ENCODE measurements at places on chromosomes 4 and X. TPM values are rescaled to one million over a fixed set of nuclear protein-coding genes. Genes with fewer than 3 reads are reported as not detected.

Gene SMS
- 122 TPM for total RNA-seq

Gene XAGE1B
- total RNA-seq = not detected

Gene MAOB
- total RNA-seq = 0.28 TPM

Gene AP1S2
- 38.3 TPM for total RNA-seq

Gene LARP1B
- 19.2 TPM for total RNA-seq

Gene BEX2
- total RNA-seq = 1.3 TPM

Gene CLTRN
- 0.28 TPM for total RNA-seq

Gene SSX4
- not detected for total RNA-seq

Gene ODAPH
- total RNA-seq = not detected

Gene PTCHD1
- not detected for total RNA-seq

Gene ALB
- total RNA-seq = 0.09 TPM

Gene UBA6
- total RNA-seq = 60.7 TPM

Gene SLC16A2
- 7.4 TPM for total RNA-seq

Gene DCAF12L1
- total RNA-seq = not detected

Gene SH3D19
- 35.9 TPM for total RNA-seq

Gene ADGRG2
- under 0.01 TPM for total RNA-seq

Gene ZCCHC18
- total RNA-seq = 0.57 TPM

Gene MAGEB2
- not detected for total RNA-seq

Gene REPS2
- total RNA-seq = 0.14 TPM

Gene TMEM35A
- 3.4 TPM for total RNA-seq

Gene GCNA
- total RNA-seq = 1.5 TPM

Gene FAM236A
- not detected for total RNA-seq

Gene TNIP3
- 0.28 TPM for total RNA-seq

Gene CHIC1
- total RNA-seq = 7.5 TPM

Gene RASGEF1B
- 0.46 TPM for total RNA-seq

Gene IL9R
- total RNA-seq = not detected

Gene CD38
- 0.14 TPM for total RNA-seq

Gene NEXMIF
- total RNA-seq = 0.09 TPM

Gene FRG2
- total RNA-seq = not detected

Gene CDS1
- 0.28 TPM for total RNA-seq

Gene RHOH
- total RNA-seq = 0.09 TPM

Gene LAMTOR3
- 19.5 TPM for total RNA-seq

Gene BRS3
- not detected for total RNA-seq

Data from smooth muscle cell of bladder (primary cell).